ENCODE measurements at places on chromosomes 3 and 15.
A peak's percentile ranks its signal among the peaks of the same experiment; 100 is the strongest.

DNA sequence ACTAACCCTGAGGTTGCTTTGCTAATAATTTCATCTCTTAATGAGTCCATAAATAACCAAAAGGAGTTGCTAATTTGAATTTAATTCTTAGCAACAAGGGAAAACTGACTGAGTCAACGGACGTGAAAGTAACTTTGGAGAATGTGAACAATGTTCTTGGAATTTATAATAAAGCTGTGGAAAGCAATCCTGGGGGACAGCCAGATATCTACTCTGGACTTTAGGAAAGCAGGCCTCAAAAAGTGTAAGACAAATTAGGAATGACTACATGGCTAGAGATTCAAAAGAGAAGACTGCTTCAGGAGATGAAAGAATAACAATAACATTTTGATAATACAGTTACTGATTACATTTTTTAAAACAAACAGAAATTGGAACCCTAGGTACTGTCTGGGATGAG is 318.4 kb upstream of the COL8A1 start:
- DNase-seq = peak; percentile 45

- DNase-seq = no peak
Observed at GRCh38 chr3:165669967-165670366, 167.3 kb downstream of the BCHE start.

- no peak for DNase-seq
Observed at GRCh38 chr15:38854506-38854905, 289.9 kb upstream of the RASGRP1 start.

DNA sequence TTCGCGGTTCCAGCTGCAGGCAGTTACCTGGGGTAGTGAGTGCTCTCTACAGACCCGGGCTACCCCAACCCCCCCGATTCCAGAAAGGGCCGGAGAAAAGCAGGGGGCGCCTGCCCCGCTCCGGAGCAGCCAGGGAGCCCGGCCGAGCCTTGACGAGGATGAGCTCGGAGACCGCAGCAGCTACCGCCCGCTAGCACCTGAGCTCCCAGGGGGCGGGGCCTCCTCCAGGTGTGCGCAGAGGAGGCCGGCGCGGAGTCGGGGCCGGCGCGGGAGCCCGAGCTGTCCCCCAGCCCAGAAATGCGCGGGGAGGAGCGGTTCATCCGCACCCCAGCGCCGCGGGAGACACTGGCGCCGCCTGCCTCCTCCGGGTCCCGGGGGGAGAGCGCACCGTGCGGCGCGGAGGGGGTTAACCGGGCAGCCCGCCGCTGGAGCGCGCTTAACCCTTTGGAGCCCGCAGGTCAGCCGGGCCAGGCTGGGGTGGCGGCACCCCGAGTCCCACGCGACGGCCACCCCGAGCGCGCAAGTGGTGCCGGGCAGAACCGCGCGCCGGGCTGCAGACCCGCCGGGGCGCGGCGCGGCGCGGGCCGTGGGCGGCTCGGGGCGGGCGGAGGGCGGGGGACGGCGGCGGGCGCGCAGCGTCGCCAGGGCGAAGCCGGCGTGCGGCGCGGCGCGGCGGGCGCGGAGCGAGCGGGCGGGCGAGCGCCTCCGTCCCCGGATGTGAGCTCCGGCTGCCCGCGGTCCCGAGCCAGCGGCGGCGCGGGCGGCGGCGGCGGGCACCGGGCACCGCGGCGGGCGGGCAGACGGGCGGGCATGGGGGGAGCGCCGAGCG is at the start of gene CACNA1D:
Gene CACNA1D, plus strand, starts transcription at position 649 of the 829 bp plus-strand sequence. CDS start 556 bp downstream, outside the sequence.
- peak; percentile 53 for DNase-seq

- peak; percentile 65 for DNase-seq
Observed at GRCh38 chr15:98904544-98904943, 103.0 kb downstream of the PGPEP1L start.

DNA sequence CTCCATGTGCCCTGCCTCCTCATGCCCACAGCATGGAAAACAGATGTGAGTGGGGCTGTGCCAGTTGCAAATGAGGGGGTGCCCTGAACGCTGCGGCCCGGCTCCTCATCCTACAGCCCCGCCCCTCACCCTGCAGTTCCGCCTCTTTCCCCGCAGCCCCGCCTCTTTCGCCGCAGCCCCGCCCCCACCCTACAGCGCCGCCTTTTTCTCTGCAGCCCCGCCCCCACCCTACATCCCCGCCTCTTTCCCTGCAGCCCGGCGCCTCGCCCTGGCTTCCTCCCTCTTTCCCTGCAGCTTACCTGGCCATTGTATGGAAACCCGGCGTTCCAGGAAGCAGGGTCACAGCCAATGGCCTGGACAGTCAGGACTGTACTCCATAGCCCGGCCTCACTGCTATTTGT is 284.9 kb downstream of the TLE3 start:
- DNase-seq = no peak

DNA sequence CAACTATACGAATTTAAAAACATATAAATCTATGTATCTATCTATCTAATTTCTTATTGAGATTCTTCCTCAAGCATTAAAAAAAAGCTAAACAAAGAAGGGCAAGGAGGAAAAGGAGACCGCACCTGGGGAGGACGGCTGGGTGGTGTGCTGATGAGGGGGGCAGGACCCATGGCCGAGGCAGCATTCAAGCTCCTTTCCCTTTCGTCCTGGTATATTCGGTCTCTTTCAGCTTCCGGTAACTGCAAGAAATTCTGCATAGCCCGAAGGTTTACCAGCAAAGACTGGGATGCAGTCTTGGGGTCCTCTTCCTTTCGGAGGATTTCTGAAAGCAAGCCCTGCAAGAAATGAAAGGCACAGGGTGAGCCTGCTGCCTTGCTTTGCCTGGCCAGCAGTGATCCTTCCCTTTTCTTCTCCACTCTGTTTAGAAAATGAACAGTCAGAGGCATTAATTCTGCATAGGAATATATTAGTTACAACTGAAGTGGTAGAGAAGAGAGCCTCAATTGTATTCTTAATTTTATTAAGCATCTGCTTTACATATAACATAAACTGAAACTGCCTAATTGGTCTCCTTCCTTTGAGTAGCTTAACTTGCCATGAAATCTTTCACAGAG is 38.8 kb downstream of the SATB1 start:
- DNase-seq = no peak

- DNase-seq = peak; percentile 10
Observed at GRCh38 chr3:192514081-192514753, 213.1 kb downstream of the FGF12 start.

- no peak for DNase-seq
Observed at GRCh38 chr3:160486459-160486869, 36.9 kb upstream of the TRIM59 start.

GRCh38 chr3:42608581-42608980 is 8.1 kb downstream of the NKTR start:
- DNase-seq = no peak

- peak; percentile 39 for DNase-seq
Observed at GRCh38 chr3:8768364-8769087, 887 bp downstream of the OXTR start.

DNA sequence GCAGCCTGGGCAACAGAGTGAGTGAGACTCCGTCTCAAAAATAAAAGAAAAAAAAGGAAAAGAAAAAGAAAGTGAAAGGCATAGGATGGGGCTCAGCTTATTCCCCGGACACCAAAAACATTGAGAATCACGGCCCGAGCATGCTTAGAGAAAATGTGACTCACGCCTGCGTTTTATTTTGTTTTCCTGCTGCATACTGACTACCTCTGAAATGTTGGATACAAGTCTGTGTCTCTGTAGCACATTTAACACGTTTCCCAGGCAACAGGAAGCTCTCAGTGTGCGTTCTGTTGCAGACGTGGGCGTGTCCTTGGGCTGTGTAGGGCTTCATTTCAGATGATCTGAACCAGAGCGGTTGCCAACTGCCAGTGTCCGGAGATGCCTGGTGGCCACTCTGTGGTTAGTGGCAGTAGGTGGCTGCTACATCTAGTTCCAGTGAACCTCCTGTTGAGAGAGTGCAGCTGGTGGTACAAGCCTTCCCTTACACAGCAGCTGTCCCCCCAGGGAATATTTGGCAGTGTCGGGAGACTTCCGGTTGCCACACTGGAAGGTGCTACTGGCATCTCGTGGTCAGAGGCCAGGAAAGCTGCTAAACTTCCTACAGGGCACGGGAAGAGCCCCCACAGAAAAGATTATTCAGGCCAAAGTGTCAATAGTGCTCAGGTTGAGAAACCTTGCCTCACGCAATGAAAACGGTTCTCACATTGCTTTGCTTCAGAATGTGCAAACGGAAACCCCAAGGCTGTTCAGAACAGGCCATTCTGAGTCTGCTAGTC is 3.0 kb downstream of the SLC51A start:
- DNase-seq = peak; percentile 89

GRCh38 chr15:37142371-37142770 is 42.0 kb upstream of the MEIS2 start:
- no peak for DNase-seq

- no peak for DNase-seq
Observed at GRCh38 chr3:120749843-120750242, 7.3 kb downstream of the GTF2E1 start.

- peak; percentile 81 for DNase-seq
Observed at GRCh38 chr15:93087825-93088199, 1.2 kb downstream of the RGMA start.

DNA sequence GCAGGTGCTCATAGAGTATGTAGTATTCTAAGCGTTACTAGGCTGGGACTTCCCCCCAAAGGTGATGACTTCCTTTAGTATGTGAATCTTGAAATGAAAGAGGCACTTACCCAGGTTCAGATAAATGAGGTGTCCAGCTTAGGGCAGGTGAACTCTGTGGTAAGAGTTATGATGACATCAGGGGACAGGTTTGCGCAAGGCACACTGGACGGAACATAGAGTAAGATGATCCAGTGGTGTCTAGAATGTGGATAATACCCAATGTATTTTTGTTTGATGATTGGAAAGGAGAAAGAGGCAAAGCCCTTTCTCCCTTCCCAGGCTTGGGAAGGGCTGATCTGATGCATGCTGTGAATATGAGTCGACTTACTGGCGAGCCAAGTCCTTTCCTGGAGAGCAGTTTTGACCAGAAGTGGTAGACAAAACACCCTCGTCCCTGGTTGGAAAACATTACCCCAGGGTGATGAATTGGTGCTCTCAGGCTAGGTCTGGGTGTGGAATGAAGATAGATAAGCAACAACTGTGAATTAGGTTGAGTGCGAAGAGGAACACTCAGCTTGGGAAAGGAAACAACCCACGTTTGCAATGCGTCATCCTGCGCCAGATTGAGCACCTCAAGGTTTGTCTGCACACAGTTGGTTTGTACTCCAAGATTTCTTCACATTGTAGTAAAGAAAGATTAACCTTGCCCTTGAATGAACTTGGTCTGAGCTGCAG is 124.2 kb downstream of the GHSR start:
- no peak for DNase-seq

- DNase-seq = no peak
Observed at GRCh38 chr3:183953471-183954070, 64.1 kb downstream of the ABCC5 start.

- no peak for DNase-seq
Observed at GRCh38 chr15:61137105-61137792, 91.9 kb downstream of the RORA start.

DNA sequence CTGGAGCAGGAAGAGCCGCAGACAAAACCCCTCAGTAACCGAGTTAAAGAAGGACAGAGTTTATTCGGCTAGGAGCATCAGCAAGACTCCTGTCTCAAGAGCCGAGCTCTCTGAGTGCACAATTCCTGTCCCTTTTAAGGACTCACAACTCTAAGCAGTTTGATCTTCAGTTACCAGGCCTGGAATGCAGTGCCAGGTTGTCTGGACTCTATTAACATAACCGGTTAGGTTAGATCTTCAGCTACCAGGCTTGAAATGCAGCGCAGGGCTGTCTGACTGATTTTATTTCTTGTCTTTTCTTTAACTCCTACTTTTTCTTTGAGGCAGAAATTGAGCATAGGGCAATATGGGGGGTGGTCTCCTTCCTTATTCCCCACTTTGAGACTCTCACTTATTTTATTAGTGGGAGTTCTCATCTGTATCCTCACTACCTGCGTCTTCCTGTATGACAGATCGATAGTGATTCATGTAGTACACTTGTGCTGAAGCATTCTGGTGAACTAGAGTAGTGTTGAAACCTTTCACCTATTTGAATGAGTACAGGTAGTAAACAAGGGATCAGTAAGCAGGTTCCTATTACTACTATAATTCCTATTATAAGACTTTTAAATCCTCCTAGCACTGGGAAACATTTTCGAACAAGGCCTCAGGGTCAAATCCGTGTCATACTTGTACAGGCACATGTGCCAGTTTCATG is 325.0 kb downstream of the CGGBP1 start:
- no peak for DNase-seq

- peak; percentile 22 for DNase-seq
Observed at GRCh38 chr15:49301562-49301961, 121.5 kb upstream of the FGF7 start.

DNA sequence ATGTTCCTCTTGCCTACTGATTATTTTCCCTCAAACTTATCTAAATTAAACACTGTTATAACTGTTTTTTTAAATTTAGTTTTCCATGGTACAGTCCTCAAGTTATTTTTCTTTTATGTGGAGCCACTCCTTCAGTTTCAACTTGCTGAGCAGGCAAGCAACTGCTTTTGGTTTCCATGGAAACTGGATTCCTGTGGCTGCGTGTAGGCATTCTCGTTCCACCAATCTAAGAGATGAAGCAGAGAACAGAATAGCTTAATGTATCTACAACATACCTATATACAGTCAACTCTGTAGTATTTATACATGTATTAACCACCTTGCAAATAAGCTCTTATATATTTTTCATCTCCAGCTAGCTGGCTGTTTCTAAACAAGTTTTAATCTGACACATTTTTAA is 25.8 kb upstream of the ANXA2 start:
- peak; percentile 45 for DNase-seq

DNA sequence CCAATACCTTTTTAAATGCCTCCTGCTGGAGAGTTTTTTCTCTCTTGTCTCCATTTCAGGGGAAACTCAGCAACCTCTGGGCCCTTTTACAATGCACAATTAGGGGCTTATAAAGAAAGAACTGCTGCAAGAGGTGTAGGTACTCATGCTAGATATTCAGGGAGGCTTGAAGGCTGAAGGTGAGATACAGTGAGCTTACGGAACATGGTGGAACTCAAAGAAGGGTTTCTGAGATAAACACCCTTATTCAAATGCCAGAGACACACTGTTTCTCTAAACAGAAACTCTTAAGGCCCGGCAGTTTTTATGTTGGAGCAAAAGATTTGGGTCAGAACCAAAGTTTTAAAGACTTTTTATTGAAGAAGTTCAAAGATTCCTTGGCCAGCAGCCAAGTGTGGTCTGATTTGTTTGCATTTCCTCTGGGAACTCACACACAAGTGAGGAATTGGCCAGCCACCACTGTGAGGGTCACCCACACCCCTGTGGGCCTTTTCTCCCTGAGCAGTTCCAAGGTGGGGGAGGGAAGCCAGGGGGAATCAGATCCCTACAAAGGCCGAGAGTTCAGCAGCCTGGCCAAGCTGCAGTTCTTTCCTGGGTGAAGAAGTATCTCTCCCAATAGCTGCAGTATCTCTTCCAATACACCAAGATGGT is 47.8 kb downstream of the TNFAIP8L3 start:
- DNase-seq = no peak

DNA sequence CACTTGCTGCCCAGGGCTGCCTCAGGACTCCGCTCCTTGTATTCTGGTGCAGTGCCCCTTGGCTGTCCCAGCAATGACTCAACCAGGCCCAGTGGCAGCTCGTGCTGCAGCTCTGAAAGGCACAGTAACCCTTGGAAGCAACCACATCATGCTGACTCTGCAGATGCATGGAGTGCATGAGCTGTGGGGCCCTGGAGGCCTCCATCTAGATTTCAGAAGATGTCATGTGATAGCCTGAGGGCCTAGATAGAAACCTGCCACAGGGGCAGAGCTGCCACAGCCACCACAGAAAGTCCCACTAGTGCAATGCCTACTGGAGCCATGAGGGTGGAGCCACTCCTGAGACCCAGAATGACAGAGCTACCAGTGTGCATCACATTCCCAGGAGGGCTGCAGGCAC is 117.1 kb upstream of the SMAD3 start:
- DNase-seq = peak; percentile 36

Data from AG08396 (cell line).